Activated B cell treated with CpG ODN at 0.5 μM for 24 hours (primary cell): ENCODE measurements at places on chromosomes 1 and 21.

- DNase-seq, result no peak
Observed at GRCh38 chr1:110523011-110523410, 4.0 kb upstream of the KCNA10 start.

DNA sequence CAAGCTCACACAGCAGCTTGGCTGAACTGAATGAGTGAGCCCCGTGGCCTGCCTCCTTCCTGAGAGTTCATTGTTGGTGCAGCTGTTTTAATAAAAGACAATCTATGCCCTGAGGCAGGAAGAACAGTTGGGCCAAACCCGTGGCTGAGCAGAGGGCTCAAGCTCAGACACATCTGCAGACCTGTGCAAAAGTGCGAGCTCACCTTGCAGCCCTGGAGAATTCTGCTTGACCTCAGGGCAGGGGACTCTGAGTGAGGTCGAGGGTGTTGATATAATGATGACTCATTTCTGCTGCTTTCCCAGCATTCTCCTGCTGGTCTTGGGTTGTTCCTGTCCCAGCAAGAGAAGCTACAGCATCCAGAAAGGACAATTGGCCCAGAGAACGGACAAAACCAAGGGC, 61.0 kb downstream of the ATP5PO start:
- DNase-seq, result no peak

- no peak for DNase-seq
Observed at GRCh38 chr1:42109600-42109999, 43.6 kb upstream of the GUCA2B start.

DNA sequence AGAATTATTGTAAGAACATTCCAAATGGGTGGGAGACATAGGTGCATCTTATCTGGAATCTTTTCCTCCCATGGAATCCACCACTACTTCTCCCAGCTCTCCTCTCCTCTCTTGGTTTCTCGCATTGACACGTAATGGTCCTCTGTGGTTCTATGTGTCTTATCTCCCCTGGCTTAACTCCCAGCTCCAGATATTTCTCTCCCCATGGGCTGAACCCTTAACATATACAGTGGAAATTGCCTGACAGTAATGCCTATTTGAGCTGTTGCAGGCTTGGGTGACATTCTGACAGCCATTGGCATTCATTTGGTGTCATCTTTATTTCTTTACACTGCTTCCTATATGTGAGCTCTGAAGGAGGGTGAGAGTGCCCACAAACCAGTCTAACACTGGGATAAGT, 118.3 kb downstream of the SPATA46 start:
- DNase-seq, result no peak

GRCh38 chr1:236495467-236496112, 28.2 kb upstream of the LGALS8 start:
- no peak for DNase-seq

- DNase-seq, result no peak
Observed at GRCh38 chr1:82538876-82539275, 738.1 kb downstream of the ADGRL2 start.

GRCh38 chr1:78419309-78419708, 71.5 kb upstream of the PTGFR start:
- DNase-seq, result no peak

DNA sequence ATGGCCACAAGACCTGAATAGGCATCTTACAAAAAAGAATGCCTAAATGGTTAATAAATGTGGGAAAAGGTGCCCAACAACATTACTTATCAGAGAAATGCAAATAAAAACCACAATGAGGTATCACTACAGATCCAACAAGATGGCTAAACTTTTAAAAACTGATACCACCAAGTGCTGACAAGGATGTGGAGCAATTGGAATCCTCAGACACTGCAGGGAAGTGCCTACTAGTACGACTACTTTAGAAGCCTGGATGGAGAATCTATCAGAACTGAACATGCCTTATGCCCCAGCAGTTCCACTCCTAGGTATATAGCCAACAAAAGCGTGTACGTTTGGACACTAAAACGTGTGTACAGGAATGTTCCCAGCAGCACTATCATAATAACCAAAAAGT, 19.9 kb downstream of the TNFRSF8 start:
- DNase-seq, result no peak

DNA sequence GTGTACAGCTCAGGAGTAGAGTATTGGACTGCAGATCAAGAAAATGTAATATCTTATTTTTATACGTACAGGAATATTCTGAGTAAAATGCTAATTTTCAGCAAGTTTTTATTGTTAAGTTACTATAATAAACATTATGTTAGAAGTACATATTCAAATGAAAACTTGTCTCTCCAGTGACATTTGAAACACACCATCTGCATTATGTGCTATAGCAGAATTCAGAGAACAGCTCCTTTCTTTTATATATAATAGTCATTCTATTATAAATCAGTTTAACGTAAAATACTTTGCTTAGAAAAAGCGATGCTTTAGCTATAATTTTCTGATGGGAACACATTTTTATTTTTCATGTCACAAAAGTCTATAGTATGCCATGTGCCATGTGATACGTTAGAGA, 249.0 kb downstream of the PTPRC start:
- DNase-seq, result no peak
